DND-41 (cell line): ENCODE measurements at places on chromosomes 7 and 10.

- DNase-seq = no peak
These were observed 6.8 kb upstream of the NODAL start for GRCh38 chr10:70448236-70448635.

- DNase-seq = no peak
These were observed 48.4 kb upstream of the INPP5A start for GRCh38 chr10:132489053-132489703.

DNA sequence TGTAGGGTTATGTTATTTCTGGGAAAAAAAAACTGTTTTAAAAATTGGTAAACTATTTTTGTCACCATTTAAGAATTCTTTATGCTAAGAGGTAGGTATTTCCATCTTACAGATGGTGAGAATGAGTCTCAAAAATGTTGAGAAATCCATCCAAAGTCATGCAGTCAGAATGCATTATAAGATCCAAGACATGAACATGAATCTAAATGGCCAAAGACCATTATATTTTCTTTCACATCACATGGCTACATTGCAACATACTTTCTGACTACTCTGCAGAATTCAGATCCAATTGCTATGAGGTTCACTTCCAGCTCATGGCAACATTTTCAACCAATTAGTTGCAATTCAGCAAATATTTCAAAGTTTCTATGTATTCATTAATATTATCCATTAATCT, 181.2 kb downstream of the TWIST1 start:
- DNase-seq = no peak

- no peak for DNase-seq
These were observed 133.5 kb downstream of the NRBF2 start for GRCh38 chr10:63266391-63267316.

- no peak for DNase-seq
These were observed 8.1 kb downstream of the STK17A start for GRCh38 chr7:43590862-43591557.

- no peak for DNase-seq
These were observed 26.9 kb downstream of the DMTF1 start for GRCh38 chr7:87179180-87179579.

- DNase-seq = no peak
These were observed 43.7 kb downstream of the LHPP start for GRCh38 chr10:124505279-124505678.

DNA sequence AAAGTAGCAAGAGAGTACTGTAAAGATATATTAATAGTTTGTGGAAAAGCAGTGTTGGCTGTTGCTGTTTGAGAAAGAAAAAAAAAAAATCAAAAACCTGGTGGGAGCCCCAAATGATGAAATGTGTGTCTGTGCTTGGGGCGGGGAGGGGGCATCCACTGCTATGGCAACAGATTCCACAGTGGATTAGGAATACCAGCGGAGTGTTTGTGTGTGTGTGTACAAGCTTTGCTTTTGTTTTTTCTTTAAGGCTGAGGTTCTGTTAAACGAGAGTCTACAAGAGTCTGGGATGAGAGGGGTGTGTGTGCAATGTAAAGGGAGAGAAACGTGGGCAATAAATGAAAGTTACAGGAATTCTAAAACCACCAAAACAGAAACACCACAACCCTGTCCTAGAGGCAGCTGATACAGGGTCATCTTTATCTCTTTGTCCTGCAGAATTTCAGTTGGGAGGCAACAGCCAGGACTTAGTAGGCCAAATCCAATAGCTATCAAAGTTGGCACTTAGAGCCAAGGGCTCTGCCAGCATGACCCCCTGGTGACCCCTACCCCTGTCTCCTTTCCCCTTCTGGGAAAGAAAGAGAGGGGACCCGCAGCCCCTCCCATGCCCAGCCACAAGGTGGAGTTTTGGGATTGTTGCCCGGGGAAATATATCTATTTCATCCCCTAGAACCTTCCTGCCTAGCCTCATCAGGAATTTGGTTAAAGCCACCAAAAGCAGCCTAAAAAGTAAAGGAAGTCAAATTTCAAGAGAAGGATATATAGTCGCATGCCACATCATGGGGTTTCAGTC, 85.4 kb downstream of the OSBPL3 start:
- DNase-seq = no peak

DNA sequence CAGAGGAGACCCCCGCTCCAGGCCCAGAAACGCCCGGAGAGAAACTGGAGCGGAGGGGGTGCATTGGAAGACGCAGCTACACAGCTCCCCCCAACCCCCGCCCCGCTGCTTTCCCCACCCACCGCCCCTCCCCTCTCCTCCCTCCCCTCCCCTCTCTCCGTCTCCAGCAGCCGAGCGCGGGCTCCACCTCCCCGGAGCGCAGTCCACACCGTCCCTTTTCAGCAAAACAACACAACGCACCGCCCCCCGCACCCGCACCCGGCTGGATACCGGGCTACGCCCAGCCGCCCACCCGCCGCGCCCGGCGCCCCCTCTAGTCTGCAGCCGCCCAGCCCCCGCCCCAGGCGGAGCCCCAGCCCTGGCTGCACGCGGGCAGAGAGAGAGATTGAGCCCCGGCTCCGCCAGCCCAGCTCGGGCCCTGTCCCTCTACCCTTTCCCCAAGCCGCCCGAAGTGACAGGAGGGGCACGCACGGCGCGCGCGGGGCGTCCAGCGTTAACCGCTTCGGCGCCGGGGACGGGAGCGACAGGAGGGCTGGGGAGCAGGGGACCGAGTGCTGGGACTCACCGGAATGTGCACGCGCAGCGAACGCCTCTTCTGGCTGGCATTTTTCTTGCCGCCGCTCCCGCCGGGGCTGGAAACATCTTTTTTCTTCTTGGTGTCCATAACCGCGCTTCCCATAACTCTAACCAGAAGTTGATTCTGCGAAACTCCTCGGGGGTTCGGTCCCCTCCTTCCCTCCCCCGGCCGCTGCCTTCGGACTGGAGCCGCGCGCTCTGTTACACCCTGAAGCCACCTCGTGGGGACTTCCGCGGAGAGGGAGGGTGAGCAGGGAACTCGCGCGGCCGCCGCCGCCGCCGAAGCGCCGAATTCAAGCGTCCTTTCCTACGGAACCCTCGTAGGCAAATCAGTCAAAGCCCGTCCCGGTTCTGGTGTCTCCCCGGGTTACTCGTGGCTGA, 695 bp downstream of the PRKAG2 start:
- DNase-seq = no peak

DNA sequence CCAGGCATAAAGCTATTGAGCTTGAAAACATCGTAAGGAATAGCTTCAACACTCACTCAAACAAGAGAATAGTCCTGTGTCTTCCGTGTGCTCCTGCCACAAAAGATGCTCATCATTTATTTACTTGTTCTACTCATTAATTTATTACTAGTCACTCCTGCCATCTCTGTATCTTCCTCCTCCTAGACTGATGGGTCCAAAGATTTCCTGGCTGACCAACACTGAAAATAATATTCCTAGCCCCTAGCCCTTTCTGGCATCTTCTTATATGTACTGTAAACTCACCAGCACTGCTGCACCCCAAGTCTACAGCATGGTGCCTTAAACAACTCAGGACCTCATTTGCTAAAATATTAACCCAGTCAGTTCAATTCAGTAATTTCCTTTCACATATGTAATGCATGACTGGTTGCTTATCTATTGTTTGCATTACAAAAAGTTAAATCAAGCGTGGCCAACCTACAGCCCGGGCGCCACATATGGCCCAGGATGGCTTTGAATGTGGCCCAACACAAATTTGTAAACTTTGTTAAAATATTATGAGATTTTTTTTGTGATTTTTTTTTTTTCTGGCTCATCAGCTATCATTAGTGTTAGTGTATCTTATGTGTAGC, 86.7 kb upstream of the GSDME start:
- DNase-seq = no peak

- no peak for DNase-seq
These were observed 5.0 kb upstream of the TNS3 start for GRCh38 chr7:47586925-47587324.

GRCh38 chr7:40833888-40834234, 699.1 kb downstream of the SUGCT start:
- DNase-seq = no peak

DNA sequence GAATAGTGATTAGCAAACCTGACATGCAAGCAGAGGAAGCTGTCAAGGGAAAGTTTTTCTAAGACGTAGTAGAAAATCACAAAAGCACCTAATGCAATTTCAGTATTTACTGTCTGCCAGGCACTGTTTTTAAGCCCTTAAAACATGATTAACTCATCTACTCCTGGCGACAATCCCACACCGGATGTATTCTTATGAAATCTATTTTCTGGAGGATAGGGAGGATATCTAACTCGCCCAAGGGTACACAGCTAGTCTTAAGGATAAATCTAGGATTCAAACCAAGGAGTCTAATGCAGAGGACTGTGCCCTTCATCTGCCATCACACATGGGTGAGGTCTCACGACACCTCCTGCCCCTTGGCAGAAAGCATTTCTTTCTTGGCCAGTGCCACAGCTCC, 47.8 kb upstream of the FIGNL1 start:
- no peak for DNase-seq

GRCh38 chr10:87734987-87735827, 75.5 kb downstream of the PAPSS2 start:
- no peak for DNase-seq

DNA sequence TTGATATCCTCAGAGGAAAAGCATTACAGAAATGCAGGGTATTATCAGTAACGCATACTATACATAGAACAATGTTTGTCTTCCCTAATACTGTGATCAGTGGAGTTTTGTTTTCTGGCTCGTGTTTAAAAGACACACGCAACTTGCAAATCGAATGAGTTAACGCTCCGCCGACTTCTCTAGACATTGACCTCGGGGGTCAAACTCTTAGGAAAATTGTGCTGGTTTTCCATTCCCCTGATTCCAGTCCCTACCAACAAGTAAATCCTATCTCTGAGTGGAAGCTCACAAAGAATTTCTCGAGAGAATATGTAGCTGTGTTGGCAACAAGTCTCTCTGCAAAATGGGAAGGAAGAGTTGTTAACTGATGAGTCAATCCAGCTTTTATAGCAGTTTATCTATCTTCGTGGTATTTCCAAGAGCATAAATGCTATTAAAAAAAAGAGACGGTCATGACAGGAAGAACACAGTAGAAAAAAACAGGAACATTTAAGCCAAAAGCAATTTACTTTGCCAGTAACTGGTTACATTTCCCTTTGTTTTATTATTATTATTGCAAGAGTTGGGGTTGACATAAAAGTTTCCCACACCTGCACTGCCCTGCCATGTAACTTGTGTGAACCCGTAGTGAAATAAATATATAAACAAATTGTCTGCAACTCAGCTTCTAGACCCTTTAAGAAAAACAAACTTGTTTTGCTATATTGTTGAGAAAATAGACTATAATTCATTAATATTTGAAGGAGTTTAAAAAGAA, 144.4 kb downstream of the ARID5B start:
- no peak for DNase-seq

GRCh38 chr10:30944005-30944404, 87.7 kb downstream of the ZNF438 start:
- no peak for DNase-seq

DNA sequence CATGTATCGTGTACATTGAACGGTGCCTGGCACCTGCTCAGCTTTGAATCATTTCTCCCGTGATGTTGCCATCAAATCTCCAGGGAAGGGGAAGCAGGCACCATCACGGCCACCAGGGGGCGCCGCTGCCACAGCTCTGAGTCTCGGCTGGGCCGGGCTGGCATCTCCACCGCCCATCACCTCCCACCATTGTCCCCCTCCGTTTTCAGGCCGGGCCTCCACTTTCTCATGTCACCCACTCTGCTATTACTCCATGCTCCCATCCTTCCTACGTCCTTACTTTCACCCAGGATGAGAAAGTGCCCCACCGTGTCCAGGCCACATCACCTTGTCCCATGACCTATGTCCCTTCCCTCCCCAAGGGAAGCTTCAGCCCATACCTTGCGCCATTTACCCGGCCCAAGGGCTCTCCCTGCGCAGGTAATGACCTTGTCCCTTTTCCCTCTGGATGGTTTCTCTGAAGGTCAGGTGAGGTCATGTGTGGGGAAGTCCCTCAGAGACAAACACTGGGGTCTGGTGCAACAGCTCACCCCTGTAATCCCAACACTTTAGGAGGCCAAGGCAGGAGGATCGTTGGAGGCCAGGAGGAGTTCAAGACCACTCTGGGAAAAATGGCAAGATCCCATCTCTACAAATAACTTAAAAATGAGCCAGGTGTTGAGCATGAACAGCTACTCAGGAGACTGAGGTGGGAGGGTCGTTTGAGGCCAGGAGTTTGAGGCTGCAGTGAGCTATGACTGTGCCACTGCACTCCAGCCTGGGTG, 31.8 kb upstream of the OCM2 start:
- DNase-seq = peak; percentile 74

GRCh38 chr10:11555556-11555955, 55.9 kb downstream of the USP6NL start:
- DNase-seq = no peak

DNA sequence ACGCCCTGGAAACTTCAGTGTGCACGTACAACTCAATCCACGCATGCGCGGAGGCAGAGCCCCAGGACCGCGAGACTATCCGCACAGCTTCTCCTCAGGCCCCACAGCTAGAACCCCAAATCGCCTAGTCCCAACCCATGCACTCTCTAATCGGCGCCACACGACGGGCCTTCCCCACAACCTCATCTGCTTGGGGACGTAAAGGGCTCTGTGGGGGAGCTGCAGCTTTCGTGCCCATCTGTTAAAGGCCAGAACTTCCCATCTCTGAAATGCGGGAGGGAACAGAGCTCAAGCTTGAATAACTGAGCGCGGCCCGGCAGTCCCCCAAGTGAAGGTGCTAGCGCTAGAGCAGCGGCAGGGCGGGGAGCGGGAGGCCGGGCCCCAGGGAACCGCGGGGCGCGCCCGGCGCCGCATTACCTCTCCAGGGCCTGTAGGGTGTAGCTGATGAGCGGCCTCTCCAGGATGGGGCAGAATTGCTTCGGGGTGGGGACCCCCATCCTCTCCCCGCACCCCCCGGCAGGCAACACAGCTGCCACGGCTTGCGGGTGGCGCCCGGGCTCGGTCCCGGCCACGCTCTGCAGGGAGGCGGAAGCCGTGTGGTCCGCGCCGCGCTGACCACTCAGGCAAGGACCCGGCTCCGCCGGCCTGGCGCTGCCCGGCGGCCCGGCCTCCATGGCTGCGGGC, 547 bp downstream of the CRPPA start:
- DNase-seq = no peak

- no peak for DNase-seq
These were observed 41.8 kb downstream of the NCAPG2 start for GRCh38 chr7:158662610-158663427.

GRCh38 chr7:150862356-150862755, 10.0 kb downstream of the AOC1 start:
- no peak for DNase-seq

DNA sequence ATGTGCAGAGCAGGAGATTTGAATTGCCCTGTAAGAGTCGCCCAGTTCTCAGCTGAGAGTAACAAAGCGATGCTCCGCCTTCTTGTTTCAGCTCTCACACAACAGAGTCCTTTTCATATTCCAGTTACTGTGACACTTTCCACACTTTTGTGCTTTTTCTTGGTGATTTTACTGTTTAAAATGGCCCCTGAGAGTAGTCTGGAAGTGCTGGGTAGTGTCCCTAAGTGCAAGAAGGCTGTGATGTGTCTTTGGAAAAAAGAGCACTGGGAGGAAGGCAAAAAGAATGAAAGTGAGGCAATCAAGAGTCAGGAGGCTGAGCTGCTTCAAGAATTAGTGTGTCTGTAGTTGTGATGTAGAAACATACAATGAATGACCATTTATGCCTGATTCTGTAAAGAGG, 201.2 kb upstream of the SEMA3E start:
- DNase-seq = no peak
